CD4-positive, alpha-beta T cell treated with Interleukin-1 beta for 1 hour (primary cell): ENCODE measurements at places on chromosomes 5 and 9.

DNA sequence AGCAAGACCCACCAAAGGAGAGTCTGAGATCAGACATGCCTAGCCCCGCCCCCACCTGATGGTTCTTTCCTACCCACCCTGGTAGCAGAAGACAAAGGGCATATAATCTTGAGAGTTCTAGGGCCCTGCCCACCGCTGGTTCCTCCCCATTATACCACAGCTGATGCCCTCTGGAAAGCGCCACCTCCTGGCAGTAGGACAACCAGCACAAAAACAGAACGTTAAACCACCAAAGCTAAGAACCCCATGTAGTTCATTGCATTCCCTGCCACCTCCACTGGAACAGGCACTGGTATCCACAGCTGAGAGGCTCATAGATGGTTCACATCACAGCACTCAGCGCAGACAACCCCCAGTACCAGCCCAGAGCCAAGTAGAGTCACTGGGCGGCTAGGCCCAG is 81.2 kb upstream of the TRPC7 start:
- no peak for DNase-seq

DNA sequence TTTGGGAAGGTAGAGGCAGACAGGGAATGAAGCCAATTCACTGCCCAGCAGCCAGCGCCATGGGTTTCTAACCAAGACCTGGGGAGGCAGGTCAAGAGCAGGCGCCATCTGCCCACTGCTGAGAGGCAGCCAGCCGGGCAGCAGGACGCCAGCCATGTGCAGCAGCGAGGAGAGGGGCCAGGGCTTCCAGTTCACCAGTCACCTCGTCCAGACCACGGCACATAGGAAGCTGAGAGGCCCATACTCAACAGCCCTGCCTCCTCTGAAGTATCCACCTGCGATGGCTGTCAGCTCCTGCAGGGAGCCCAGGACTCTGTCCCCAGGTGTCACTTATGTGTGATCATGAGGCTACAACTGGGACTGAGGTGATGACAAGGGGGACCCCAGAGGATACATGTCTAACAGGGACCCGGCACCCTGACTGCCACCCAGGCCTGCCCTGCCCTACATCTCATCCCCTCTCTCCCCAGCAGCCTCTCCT is 30.1 kb downstream of the IPPK start:
- DNase-seq: no peak

DNA sequence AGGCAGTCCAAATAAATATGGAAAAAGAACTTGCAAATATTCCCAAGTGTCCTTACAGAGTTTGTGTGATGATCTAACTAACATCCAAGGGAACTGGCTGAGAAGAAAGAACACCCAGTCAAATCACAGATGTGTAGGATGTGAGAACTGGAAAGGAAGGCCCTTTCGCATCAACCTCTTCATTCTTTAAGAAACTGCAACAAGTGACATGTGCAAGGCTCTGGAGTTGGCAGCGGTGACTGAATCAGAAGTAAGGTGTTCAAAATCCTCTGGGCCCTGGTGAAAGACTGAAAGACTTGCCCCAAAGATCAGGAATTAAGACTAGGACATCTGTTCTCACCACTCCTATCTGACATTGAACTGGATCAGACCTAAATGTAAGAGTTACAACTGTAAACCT is 88.7 kb downstream of the RAPGEF1 start:
- DNase-seq: no peak

GRCh38 chr5:168482361-168482760 is 3.9 kb upstream of the RARS1 start:
- no peak for DNase-seq

- DNase-seq: no peak
Measured at GRCh38 chr5:150106674-150107426, 20.5 kb upstream of the CSF1R start.

DNA sequence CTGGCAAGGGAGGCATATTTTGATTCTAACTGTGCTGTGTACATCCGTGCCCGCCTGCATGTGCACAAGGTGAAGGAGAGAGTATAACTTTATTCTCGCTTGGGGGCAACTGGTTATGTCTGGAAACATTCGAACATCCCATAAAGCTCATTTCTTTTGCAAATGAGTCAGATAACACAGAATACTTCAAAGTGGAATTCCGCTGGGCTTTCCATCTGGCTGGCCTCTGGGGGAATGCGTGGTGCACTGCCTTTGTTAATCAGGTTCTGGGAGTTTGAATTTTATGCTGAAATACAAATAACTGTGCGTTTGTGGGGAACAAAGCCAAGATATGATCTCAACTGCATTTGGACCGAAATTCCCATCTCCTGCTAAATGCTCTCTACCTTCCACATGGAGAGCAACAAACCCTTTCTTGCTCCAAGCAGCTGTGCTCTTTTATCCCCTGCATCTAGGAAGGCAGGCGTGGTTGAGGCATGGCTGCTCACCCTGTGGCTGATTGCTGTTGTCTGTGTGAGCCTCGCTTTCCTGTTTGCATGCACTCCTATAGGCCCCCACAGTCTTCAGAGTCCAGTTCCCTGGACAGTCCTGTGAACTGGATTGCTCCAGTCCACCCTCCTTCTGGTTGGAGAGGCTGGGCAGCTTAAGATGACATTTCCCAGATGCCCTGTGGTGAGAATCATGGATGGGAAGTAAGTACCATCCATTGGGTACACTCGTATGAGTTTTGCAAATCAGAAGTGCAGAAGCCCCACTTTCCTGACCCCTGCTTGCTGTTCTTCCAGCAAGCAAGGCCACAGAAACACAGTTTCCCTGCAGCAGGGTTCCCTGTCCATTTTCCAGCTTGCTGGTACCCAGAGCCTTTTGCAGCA is 82.9 kb upstream of the ALDH1B1 start:
- DNase-seq: no peak

- no peak for DNase-seq
Measured at GRCh38 chr5:107705402-107706014, 34.8 kb upstream of the EFNA5 start.

GRCh38 chr5:58044166-58044565 is 415.7 kb downstream of the PLK2 start:
- DNase-seq: no peak

GRCh38 chr5:16453609-16454008 is 12.0 kb downstream of the ZNF622 start:
- no peak for DNase-seq

DNA sequence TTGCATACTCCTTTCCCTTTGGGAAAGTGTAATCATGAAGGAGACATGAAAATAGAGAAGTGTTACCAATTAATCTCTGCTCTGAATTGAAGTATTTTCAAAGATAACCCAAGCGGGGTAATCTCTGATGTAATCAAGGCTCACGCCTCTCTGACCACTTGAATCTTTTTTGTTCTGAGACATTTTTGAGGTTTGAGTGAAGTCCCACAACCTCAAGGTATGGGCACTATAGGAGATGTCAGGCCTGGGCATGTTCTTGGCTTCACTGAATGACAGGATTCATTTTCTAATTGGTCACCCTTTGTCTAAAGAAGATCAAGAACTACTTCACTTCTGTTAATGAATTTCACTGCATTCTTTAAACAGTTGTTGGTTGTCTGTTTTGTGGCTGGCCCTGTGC is 23.7 kb downstream of the ENHO start:
- DNase-seq: no peak

DNA sequence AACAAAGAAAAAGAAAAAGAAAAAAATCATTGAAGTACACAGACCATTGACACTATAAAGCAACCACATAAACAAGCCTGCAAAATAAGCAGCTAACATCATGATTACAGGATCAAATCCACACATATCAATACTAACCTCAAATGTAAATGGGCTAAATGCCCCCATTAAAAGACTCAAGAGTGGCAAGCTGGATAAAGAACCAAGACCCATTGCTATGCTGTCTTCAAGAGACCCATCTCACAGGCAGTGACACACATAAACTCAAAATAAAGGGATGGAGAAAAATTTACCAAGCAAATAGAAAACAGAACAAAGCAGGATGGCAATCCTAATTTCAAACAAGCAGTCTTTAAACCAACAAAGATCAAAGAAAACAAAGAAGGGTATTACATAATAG is 15.7 kb upstream of the FBN2 start:
- no peak for DNase-seq

DNA sequence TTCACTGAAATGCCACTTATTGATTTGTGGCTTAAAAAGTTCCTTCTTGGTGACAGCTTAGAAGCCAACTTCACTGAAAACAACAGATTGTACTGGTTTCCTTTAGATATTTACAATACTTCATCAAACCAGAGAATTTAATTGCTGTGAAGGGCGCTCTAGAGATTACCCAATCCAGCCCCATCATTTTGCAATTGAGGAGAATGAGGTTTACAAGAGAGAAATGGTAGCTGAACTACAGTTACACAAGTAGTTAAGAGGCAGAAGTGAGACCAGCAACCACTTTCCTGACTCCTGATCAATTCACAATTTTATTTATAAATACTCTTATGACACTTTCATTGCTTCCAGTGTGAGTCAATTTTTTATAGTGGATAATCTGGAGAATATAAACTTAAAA is 103.5 kb upstream of the APC start:
- DNase-seq: no peak

- no peak for DNase-seq
Measured at GRCh38 chr9:122190597-122191381, 31.1 kb downstream of the MORN5 start.

GRCh38 chr5:2075365-2075764 is 192.6 kb upstream of the IRX4 start:
- DNase-seq: no peak

DNA sequence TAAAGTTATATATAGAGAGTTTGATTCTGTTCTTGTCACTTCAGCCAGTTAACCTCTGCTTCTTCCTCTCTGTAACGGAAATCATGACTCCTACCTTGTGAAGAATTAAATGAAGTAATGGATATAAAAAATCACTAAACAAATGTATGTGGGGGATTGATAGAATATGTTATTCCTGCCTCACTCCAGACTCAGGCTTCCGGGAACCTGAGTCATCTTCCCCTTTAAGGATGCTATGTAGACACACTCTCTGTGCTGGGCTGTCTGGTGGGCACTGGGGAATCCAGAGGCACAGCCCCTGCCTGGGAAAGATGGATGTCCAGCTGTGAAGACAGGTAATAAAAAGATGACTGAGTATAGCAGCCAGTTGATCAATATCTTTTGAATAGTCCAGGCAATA is 77.4 kb downstream of the ZNF618 start:
- DNase-seq: no peak

DNA sequence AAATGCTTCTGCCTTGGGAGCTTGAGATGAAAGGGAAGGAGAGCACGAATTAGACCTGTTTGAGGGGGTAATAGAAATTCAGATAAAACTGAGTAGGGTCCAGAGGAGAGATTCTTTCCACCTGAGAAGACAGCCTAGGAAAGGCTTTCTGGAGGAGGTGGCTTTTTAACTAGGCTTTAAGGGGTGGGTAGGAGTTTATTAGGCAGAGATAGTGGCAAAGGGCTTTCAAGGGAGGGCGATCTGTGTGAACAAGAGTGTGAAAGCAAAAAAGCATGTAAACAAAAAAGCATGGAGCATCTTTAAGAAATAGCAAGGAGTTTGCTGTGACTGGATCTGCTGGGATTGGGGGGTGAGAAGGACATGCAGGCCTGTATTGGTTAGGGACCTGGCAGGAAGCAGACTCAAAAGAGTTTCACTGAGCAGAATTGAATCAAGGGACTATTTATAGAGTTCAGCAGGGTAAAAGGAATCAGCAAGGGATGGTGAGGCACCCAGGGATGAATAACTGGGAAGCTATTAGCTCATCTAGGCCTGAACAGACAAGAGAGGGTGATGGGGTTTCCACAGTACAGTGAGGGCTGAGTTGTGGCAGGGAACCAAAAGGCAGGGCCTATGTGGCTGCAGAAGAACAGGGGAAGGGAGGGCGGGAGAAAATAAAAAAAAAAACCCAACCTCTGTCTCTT is 18.8 kb downstream of the SLC1A1 start:
- no peak for DNase-seq

- no peak for DNase-seq
Measured at GRCh38 chr5:157166214-157167213, at the start of gene GARIN3. TSS of gene GARIN3 (minus strand) at chr5:157166264. CDS start at chr5:157166168, 96 bp downstream.

DNA sequence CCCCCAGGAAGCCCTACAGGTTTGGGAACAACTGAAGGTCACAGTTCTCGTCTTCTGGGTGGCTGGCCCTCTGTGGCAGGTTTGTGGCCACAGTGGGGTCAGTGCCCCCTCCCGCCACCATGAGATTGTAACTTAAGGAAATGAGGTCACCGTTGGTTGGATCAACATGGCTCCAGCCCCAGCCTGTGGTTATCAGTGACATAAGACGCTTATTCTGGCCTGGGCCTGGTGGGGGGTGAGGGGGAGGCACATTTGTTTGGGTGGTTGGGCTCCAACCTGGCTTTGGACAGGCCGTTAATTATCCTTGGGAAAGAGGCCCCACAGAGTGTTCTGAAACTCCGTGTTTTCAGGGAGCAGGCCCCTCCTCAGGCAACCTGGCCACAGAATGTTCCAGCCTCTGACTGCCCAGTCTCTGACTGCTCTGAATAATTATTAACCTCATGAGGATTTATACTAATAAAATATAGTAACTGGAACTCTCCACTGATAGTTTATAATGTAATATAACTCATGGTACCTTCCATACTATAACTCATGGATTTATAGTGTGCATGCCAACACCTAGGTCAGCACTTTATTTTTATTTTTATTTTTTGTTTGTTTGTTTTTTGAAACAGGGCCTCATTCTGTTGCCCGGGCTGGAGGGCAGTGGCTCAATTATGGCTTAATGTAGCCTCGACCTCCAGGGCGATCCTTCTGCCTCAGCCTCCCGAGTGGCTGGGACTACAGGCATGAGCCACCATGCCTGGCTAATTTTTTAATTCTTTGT is 58.0 kb upstream of the RPL26L1 start:
- no peak for DNase-seq

DNA sequence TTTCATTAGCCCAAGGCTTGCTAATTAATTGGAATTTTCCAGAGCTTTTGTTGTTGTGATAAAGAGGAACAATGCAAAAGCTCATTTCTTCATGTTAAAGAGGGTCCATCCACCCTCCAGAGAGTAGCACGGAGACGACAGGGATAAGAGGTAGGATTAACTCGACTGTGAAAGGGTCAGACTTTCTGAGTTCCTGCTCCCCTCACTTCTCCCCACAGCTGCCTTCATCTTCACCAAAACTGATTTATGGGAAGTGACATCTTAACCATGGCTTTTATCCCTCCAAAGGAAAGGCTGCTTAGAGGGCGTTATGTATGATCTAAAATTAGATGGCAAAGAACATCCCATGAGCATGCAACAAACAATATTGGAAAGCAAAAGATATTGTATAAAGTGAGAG is 135.5 kb downstream of the GLIS3 start:
- DNase-seq: no peak

GRCh38 chr5:94849324-94849723 is 230.9 kb downstream of the SLF1 start:
- no peak for DNase-seq

DNA sequence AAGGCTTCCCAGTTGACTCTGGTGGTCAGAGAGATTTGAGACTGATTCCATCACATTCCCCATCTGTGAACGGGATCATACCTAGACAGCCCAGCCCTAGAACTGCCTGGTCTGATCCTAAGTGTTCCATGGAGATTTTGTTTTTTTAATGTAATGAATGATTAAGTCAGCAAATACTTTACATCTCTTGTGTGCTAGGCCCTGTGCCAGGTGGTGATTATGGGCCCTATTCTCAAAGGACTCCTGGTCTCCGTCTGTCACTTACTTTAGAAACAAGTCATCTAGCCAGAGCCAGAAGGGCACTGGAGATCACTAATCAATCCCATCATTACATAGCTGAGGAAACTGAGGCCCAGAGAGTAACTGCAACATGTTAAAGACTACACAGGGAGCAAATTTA is 1.1 kb upstream of the GPX3 start:
- no peak for DNase-seq
